ENCODE measurements at places on chromosomes 16 and 17. TPM values are rescaled to one million over a fixed set of nuclear protein-coding genes. Genes with fewer than 3 reads are reported as not detected.
A peak's percentile ranks its signal among the peaks of the same experiment; 100 is the strongest.

GRCh38 chr17:42751628-42752027 lies 6.8 kb upstream of the EZH1 start:
- no peak overlapping the region for H3K27ac ChIP-seq
- H3K4me1 ChIP-seq, result no peaks in the 10 kb centered on the region
- H3K4me3 ChIP-seq, result no peak overlapping the region
- H3K27me3 ChIP-seq, result peaks cover 26% of the 10 kb centered on the region

DNA sequence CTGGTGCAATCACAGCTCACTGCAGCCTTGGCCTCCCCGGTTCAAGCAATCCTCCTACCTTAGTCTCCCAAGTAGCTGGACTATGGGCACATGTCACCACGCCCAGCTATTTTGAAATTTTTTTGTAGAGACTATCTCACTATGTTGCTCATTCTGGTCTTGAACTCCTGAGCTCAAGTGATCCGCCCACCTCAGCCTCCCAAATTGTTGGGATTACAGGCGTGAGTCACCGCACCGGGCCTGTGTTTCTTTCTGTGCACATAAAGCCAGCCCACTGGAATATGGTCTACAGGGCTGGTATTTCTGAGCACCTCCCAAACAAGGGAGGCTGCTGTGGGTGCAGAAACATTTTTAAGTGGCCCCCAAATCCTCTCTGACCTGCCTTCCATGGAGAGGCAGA lies 8.4 kb downstream of the TMEM95 start:
- no peaks in the 10 kb centered on the region for H3K36me3 ChIP-seq
- peaks cover 5% of the 10 kb centered on the region for H3K27me3 ChIP-seq
- H3K4me3 ChIP-seq, result no peak overlapping the region
- H3K27ac ChIP-seq, result no peak overlapping the region
- no peaks in the 10 kb centered on the region for H3K4me1 ChIP-seq

DNA sequence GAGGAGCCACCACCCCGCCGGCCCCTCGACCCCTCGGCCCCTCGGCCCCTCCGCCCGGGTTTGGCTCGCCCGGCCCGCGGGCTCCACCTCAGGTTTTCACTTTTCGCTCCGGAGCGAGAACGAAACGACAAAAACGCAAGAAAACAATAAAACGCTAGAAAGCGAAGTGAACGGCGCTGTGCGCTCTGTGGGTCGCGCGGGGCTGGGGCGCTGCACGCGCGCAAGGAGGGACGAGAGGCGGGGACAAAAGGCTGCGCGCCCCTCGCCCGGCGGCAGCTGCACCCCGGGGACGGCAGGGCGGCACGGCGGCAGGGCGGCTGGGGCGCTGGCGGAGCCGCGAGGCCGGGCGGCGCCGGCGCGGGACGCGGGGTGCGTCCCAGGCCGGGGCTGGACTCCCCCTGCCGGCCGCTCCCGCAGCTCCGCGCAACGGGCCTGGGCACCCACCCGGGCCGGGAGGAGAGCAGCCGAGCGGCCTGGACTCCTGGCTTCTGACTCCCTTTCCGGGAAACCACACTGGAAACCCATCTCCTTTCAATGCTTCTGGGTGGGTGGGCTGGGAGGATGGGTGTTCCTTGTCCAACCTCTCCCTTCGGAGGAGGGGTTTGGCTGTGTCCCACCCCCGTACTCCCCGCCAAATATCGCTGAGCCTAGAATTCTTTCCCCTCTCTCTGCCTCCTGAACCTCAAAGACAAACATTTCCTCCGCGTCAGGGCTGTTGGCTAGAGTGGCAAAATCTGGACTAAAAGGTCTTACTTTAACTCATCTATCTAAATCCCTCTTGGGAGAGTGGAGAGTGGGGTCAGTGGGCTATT lies 9.9 kb downstream of the TBX2 start:
- H3K4me1 ChIP-seq, result peaks cover 27% of the 10 kb centered on the region
- H3K27me3 ChIP-seq, result peaks cover 50% of the 10 kb centered on the region
- H3K27ac ChIP-seq, result no peak overlapping the region
- no peaks in the 10 kb centered on the region for H3K36me3 ChIP-seq

DNA sequence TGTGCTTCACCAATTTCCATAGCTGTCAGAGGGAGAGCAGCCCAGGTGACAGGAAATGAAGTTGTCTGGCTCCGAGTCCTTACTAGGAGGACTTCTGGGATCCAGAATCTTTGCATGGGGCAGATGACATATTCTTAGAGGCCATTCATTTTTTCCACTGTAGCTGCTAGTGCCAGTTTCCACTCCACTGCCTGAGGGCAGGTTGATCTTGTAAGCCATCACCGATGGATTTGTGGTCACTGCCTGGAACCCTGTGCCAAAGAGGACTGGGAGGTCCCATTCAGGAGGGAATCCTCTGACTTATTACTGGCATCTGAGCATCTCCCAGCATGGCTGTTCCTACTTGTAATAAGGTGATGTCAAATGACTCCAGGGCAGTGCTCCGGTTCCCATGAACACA lies 144.1 kb upstream of the KCNJ18 start:
- H3K4me3 ChIP-seq, result peak overlapping the region; percentile 91
- H3K36me3 ChIP-seq, result peaks cover 31% of the 10 kb centered on the region
- H3K27me3 ChIP-seq, result peaks cover 2% of the 10 kb centered on the region
- peaks cover 23% of the 10 kb centered on the region for H3K4me1 ChIP-seq
- no peak overlapping the region for H3K27ac ChIP-seq

Gene TEX19
- total RNA-seq, result not detected

DNA sequence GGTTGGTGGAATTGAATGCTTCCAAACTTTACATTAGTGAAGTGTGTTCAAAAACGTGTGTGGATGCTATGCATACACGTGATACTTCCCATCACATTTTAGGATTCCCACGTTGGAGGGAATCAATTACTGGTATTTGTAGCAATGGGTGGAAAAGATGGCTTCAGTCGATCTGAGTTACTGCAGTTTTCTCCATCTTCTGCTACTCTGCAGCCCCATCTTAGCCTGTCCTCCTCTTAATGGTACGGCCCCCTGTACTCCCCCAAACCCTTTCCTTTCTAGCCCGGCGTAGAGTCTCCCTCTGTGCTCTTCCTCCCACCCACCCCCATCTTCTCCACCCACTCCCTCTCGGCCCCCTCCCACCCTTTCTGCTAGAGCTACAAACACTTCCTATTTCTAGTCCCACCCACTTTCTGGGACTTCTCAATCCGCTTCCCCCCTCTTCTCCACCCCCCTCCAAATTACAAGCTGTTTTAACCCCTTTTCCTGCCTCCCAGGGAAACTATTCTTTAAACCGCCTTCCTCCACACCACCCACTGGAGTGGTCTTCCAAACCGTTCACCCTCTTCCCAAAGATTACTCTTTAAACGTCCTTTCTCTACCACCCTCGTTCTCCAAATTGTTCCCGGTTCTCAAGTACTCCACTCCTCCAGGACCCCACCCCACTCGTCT lies 1.1 kb downstream of the CHTF8 start:
- H3K4me3 ChIP-seq, result peak overlapping the region; percentile 97
- no peaks in the 10 kb centered on the region for H3K27me3 ChIP-seq
- H3K27ac ChIP-seq, result peak overlapping the region; percentile 91
- peaks cover 30% of the 10 kb centered on the region for H3K4me1 ChIP-seq
- H3K36me3 ChIP-seq, result peaks cover 2% of the 10 kb centered on the region

Gene CDRT15L2
- total RNA-seq, result not detected

Gene ITGB4
- total RNA-seq, result 2.4 TPM

- H3K27me3 ChIP-seq, result peaks cover 18% of the 10 kb centered on the region
- H3K27ac ChIP-seq, result no peak overlapping the region
- DNase-seq, result no peak
- H3K36me3 ChIP-seq, result no peaks in the 10 kb centered on the region
- no peak overlapping the region for H3K4me3 ChIP-seq
- no peaks in the 10 kb centered on the region for H3K4me1 ChIP-seq
Measured at GRCh38 chr16:66026211-66026610, 340.3 kb upstream of the CDH5 start.

DNA sequence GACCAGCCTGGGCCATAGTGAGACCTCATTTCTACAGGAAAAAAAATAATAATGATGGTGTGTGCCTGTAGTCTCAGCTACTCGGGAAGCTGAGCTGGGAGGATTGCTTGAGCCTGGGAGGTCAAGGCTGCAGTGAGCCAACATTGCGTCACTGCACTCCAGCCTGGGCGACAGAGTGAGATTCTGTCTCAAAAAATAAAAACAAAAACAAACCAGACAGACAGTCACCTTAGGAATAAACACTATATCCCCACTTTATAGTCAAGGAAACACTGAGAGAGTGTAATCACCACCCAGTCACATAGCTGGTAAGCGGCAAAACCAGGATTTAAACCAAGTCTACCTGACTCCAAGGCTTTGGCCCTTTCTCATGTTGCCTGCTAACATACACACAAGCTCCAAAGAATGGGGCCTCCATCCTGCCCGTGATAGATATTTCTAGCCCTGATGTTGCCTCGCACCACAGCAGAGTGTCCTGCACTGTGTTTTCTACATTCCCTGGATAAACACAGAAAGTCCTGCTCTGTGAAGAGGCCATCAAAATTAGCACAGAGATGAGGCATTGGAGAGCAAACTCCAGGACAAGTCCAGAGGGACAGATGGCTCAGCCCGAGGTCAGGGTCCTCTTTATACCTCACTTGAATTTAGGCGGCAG lies 66.1 kb upstream of the SMURF2 start:
- DNase-seq, result no peak
- H3K27ac ChIP-seq, result no peak overlapping the region
- no peak overlapping the region for H3K4me3 ChIP-seq
- no peaks in the 10 kb centered on the region for H3K4me1 ChIP-seq

Gene KRT9
- not detected for total RNA-seq

Gene LGALS9B
- total RNA-seq, result not detected

- DNase-seq, result peak; percentile 42
- H3K27me3 ChIP-seq, result peaks cover 37% of the 10 kb centered on the region
- peak overlapping the region; percentile 57 for H3K27ac ChIP-seq
- H3K4me3 ChIP-seq, result peak overlapping the region; percentile 94
Measured at GRCh38 chr17:8122924-8123694, 797 bp downstream of the HES7 start.

DNA sequence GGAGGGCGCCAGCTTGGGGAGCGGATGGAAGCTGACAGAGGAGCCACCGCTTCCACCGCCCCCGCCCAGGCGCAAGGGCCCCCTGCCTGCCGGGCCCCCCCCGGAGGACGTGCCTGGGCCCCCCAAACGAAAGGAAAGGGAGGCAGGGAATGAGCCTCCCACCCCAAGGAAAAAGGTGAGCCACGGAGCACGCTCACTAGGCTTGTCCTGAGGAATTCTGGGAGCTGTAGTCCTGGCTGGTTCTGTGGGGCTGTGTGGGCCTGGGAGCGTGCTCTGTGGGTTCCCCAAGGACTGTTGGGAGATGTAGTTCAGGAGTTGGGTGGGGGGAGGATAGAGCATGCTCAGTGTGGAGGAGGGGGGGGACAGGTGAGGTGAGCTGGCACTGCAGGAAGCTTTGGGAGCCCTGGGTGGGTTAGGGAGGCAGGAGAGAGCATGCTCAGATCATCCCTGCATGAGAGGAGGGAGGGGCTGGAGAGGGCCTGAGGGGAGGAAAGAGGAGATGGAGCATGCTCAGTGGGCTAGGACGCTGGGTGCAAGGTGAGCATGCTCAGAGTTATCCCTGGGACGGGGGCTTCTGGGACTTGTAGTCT lies 4.5 kb downstream of the FBXL19 start:
- no peak for DNase-seq
- H3K4me1 ChIP-seq, result peaks cover 32% of the 10 kb centered on the region
- H3K27me3 ChIP-seq, result no peaks in the 10 kb centered on the region
- no peak overlapping the region for H3K4me3 ChIP-seq
- H3K36me3 ChIP-seq, result peaks cover 15% of the 10 kb centered on the region

DNA sequence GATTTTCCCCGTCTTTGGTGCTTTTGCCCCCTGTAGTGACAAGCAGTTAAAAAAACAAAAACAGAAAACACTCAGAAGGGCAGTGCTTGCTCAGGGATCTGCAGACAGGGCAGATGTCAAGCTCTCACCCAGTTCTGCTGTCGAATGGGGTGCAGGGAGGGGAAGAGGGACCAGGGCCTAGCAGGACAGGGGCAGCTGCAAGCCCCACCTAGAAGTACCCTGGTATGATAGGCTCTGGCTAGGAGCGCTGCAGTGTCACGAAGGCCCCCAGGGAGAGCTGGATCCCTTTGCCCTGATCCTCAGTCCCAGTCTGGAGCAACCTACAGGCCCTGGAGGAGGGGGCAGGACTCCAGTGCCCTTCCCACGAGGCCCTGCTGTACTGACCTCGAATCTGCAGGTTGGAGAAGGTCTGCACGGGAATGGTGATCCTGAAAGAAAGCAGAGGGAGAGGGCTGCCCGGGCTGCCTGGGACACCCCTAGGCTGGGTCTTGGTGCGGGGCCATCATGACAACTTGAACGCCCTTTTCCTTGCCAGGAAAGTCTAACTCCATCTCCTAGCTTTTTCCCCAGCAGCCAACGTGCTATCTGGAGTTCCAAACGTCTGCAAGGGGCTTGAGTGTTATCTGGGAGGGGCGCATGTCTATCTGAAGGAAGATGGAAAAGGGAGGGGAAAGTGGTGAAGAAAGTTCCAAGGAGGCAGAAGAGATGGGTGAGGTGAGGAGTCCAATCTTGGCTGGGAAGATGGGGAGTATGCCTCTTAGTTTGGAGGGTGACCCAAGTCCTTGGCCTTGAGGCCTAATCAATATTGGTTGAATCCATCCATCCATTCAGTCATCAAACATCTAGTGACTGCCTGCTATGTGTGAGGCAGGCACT lies 4.8 kb downstream of the GFAP start:
- H3K4me3 ChIP-seq, result peak overlapping the region; percentile 59
- peaks cover 7% of the 10 kb centered on the region for H3K4me1 ChIP-seq
- peaks cover 75% of the 10 kb centered on the region for H3K27me3 ChIP-seq
- DNase-seq, result no peak

- no peaks in the 10 kb centered on the region for H3K36me3 ChIP-seq
- peaks cover 15% of the 10 kb centered on the region for H3K4me1 ChIP-seq
- peaks cover 39% of the 10 kb centered on the region for H3K27me3 ChIP-seq
- DNase-seq, result no peak
- H3K27ac ChIP-seq, result no peak overlapping the region
Measured at GRCh38 chr17:45948498-45948880, 50.6 kb upstream of the STH start.
